Pancreas (tissue), 10 donors: ENCODE measurements at places on chromosomes 4 and X. TPM values are rescaled to one million over a fixed set of nuclear protein-coding genes. Genes with fewer than 3 reads are reported as not detected.

GPC4 gene
- 3.0 TPM for polyA plus RNA-seq

MXRA5 gene
- polyA plus RNA-seq, result 1.3 TPM

ZCCHC18 gene
- polyA plus RNA-seq, result 1.2 TPM

STAP1 gene
- polyA plus RNA-seq, result 0.27 TPM

VCX gene
- polyA plus RNA-seq, result not detected

SSX2 gene
- not detected for polyA plus RNA-seq

PDGFRA gene
- polyA plus RNA-seq, result 3.5 TPM

CDX4 gene
- not detected for polyA plus RNA-seq

ADH5 gene
- polyA plus RNA-seq, result 33.3 TPM

LEF1 gene
- 0.73 TPM for polyA plus RNA-seq
